ENCODE measurements at places on chromosomes 2 and 18.

DNA sequence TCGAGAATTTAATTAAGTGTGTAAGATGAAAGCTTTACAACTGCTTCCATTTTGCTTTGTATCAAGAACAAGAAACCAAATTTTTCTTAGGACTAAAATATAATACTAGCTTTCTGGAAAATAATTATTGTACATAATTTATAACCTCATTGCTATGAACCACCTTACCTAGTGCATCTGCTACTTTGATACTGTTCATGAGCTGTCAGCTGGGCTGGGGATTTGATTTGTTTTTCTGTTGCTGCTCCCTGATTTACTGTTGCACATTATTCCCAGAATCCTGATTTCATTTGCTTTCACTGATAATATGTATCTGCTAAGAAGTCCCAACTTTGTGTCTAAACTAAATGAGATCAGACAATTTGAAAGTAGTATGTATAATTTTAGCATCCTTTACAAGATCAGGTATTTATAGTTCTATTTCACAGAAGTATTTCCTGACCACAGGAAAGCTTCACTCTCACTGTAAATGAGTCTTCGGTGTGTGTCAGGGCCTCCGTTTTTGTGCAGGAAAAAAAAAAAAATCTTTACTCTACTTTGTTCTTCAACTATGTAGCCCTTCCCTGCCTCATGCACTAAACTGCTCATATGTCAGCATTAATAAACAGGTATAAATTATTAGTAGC, 105.6 kb upstream of the CCDC150 start:
- no peak for DNase-seq

- DNase-seq = no peak
These were observed 329.0 kb upstream of the LRATD1 start for GRCh38 chr2:14303366-14304115.

DNA sequence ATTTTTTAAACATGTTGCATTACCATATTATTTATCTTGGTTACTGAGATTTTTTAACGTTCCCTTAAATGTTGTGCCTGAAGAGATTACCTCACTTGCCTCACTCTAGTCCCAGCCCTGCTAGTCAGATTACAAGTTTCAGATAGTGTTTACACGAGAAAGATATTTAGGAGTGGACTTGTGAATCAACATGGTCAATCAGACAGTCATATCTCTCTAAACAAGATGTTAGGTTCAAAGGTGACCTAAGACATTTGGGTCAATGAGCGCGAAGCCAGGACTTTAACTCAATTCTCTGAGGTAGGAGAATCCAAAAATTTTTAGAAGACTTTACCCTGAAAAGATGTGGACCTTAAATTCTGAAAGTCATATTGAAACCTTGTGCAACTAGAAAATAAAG, 14.8 kb upstream of the CALCRL start:
- no peak for DNase-seq

DNA sequence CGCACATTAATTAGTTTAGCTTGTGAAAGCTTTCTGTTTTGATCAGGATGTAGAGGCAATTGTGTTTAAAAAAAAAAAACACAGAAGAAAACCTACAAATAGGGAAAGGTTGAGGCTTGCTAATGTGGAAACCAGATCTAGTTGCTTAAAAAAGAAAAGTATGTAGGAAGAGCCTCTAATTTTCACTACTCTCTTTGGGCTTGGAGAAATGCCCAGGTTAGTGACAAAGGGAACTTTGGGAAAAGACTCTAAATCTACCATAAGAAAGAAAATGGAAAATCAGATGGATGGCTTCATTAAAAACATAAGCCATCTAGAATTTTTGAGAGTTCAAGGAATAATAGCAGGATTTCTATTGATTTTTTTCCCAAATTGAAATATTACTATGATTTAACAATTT, 47.3 kb upstream of the SLC38A11 start:
- DNase-seq = no peak

- no peak for DNase-seq
These were observed 31.8 kb upstream of the BCL11A start for GRCh38 chr2:60585276-60585675.

DNA sequence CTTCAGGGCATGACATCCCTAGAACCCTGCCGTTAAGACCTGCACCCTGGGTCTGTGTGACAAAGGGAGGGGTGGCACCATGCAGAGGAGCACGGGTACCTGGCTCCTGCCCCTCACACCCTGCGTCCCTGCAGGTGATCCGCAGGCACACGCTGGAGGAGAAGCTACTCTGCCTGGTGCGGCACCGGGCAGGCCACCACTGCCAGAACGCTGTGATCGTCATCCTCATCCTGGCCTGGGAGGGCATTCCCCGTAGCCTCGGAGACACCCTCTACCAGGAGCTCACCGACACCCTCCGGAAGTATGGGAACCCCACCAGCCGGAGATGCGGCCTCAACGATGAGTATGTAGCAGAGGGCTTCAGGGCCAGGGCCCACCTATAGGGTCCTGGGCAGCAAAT, 60.0 kb downstream of the BOLA3 start:
- DNase-seq = no peak

DNA sequence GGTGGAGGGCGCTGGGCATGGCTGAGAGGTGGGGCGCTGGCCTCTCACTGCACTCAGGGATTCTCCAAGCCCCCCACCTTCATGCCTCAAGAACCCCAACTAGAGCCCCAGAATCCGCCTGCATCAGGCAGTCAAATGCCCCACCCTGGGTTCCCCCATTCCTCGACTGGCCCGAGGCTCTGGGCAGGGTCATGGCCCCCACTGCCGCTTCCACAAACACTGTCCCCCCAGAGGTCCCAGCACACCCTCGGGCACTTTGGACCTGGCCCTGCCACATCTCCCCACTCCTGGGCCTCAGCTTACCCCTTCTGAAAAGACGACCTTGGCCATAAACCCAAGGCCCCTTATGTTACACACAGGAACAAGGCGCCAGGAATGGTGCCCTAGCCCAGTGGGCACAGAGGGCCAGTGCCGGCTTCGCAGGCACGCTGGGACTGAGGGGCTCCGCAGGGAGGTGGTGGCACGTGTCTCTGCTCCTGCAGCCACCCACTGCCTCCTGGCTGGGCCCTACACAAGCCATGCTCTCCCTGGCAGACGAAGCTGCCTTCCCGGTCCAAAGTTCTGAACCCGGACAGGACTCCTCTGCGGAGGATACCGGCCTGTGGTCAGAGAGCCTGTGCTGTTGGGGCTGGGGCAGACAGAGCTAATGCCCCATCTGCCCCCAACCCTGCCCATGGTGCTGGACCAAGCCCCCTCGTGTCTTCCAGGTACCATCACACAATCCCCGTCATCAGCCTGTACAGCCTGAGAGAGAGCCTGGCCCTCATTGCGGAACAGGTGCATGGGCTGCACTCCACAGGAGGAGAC, 6.8 kb downstream of the AGXT start:
- no peak for DNase-seq

GRCh38 chr18:60506682-60507081, 134.1 kb upstream of the MC4R start:
- DNase-seq = no peak

DNA sequence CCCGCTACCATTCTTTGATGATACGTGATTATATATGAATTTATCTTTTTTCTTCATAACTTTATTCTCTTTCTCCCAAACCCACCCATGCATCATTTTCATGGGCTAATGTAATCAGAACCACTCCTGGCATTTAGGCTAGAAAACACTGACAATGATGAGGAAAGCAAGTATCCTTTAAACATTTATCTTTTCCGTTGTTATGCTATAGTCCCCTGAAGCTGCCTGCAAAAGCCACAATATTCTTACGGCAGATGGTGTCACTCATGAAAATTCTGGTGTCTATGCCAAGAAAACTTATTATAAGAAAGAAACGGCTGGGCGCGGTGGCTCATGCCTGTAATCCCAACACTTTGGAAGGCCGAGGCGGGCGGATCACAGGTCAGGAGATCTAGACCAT, 221.8 kb upstream of the CTAGE1 start:
- no peak for DNase-seq

- DNase-seq = no peak
These were observed 12.0 kb upstream of the ZNF396 start for GRCh38 chr18:35389095-35389618.

- no peak for DNase-seq
These were observed 90.7 kb downstream of the DPP4 start for GRCh38 chr2:161983331-161983651.

- DNase-seq = no peak
These were observed 33.3 kb downstream of the THAP4 start for GRCh38 chr2:241603686-241604085.

- no peak for DNase-seq
These were observed 91.1 kb upstream of the ARHGAP28 start for GRCh38 chr18:6638447-6638846.

DNA sequence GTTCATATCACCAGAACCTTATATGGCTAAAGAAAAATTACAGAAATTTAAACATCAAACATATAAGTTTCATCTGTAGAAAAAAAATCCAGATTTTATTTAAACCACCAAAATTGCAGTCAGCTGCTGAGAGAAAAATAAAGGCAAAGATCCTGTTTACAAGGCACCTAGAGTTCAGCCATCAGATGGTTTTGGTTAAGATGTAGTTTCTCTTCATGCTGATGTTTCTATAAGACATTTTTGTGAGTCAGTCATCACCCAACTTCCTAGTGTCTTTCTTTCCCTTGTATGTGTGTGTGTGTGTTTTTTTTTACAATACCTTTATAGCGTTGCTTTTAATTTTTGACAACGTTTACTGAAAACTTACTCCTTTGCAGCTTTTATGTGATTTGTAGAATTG, 26.1 kb upstream of the MMADHC start:
- no peak for DNase-seq

GRCh38 chr18:11031966-11032365, 117.4 kb downstream of the PIEZO2 start:
- DNase-seq = no peak

DNA sequence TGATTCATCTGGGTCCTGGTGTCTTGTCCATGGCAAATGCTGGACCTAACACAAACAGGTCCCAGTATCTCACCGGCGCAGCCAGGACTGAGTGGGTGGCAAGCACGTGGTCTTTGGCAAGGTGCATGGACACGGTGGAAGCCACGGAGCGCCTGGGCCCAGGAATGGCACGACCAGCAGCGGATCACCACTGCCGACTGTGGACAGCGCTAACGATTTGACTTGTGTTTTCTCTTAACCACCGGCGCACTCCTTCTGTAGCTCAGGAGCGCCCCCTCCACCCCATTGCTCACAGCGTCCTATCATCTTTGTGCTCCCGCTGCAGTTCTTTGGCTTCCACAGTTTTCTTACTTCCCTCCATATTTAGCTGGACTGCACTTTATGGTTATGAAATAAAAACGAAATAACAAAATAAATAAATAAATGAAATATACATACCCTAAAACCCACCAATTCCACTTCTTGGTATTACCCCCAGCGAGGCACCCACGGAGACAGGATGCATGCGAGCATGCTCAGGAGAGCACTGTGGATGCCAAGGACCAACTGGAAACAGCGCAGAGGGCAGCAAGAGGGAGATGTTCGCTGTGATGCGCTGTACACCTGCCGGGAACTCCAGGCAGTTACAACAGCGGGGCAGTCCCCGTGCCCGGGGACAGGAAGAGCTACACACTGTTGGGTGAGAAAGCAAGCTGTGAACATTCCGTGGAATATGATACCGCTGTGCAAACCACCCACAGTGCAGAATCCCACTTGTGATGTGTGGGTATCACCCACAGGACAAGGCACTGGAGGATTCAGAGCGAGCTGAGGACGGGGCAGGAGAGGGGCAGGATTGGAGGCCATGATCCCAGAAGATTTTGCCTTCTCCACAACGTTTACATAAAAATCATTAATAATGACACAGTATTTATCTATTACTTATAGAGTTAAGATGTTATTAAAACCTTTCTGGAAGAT, 7.0 kb upstream of the CIDEA start:
- DNase-seq = no peak

- no peak for DNase-seq
These were observed 382.0 kb downstream of the RAD51AP2 start for GRCh38 chr2:17136231-17136630.

DNA sequence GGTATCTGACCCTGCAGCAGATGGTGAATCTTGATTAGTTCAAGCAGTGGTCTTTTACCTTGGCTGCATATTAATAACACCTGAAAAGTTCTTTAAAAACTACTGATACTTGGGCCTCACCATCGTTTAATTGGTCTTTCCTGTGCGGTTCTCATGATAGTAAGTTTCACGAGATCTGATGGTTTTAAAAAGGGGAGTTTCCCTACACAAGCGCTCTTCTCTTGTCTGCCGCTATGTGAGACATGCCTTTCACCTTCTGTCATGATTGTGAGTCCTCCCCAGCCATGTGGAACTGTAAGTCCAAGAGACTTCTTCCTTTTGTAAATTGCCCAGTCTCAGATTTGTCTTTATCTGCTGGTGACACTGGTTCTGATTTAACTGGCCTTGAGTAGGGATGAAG, 102.3 kb downstream of the LYPD1 start:
- DNase-seq = no peak

GRCh38 chr2:31946838-31947237, 64.0 kb downstream of the MEMO1 start:
- no peak for DNase-seq

DNA sequence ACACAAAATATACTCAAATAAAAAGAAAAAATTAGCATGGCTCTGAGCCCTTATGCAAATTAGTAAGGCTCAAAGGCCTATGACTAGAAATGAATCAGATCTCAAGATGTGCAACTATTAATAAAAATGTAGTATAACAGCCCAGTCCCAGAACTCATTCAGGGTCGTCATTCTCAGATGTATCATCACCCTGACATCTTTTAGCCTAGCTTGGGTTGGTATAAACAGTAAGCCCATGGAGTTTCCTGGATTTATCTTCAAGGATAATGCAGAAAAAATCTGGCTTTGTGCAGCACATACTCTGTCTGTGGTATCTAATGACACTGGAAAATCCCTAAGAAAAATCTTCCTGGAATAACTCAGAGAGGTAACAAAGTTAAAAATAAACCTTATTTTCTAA, 239.3 kb downstream of the ZNF385B start:
- no peak for DNase-seq

DNA sequence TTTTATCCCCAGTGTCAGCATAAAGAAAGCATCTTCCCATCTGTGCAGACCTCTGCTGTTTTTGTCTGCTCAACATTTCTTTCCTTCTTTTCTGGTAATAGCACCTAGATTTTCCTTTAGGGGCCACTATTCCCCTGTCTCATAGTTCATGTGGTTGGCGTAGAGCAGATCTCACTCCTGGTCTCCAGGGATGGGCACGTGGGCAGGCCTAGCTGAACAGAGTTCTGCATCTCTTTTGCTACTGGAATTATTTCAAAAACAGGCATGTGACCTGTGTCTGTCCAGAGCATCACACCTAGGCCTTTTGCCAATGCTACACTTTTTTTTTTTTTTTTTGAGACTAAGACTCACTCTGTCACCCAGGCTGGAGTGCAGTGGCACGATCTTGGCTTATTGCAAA, 17.7 kb upstream of the ICOS start:
- DNase-seq = no peak

All from stimulated activated CD8-positive, alpha-beta memory T cell treated with anti-CD3 and anti-CD28 coated beads, Interleukin-15, amount 100 ng/mL, for 24 hours (primary cell).